Aorta (tissue), 5 donors: ENCODE measurements at places on chromosomes 7 and 10. TPM values are rescaled to one million over a fixed set of nuclear protein-coding genes. Genes with fewer than 3 reads are reported as not detected.
A peak's percentile ranks its signal among the peaks of the same experiment; 100 is the strongest.

DNA sequence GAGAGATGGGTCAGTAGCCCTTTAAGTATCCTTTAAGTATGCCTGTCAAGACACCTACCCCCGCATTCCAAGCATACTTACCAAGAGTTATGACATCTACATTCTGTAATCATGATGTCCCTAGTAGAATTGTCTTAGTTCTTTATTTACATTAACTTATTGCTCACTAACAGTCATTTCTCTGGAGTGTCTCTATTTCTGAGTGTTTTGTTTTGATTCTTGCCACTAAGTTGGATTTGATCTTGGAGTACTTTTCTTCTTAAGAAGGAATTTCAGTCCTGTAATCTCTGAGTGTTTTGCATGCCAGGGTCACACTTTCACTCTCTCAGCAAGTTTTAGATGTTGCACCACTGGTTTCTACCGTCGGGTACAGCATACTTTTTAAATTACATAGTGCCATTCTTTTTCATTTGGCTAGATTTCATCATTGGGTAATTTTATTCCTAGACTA lies 1053.9 kb downstream of the KCNMA1 start:
- no peak overlapping the region for H3K27ac ChIP-seq
- no peaks in the 10 kb centered on the region for H3K4me1 ChIP-seq
- no peak for DNase-seq
- no peaks in the 10 kb centered on the region for H3K36me3 ChIP-seq

DNA sequence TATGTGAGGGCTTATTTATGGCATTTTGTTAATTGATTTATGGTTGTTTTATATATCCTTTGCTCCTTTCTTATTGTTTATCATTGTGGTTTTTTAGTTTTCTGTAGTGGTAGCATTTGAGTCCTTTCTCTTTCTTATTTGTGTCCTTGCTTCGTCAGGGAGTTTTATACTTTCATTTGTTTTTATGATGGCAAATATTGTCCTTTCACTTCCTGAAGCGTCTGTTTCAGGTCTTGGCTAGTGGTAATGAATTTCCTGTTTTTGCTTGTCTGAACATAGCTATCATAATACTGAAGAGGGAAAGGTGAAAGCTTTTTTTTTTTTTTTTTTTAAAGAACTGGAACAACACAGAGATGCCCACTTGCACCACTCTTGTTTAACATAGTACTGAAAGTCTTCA lies 228.2 kb downstream of the ATRNL1 start:
- no peak for DNase-seq
- H3K27me3 ChIP-seq = no peaks in the 10 kb centered on the region
- H3K36me3 ChIP-seq = no peaks in the 10 kb centered on the region
- no peak overlapping the region for H3K27ac ChIP-seq
- no peak overlapping the region for H3K4me3 ChIP-seq

DNA sequence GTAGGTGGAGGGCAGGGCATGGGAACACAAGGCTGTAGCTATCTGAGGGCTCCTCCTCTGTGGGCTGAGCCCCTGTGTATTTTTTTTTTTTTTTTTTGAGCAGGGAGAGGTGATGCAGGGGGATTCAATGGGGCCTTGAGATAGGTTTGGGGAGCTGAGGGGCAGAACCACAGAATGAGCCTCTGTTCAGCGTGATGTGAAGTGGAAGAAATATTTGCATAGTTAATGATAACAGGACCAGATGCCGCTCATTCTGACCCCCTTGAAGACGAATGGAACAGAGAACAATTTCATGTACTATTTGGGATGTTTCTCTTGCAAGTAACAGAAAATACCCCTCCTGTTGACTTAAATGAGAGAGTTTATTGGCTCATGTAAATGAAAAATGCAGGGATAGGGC lies 69.7 kb upstream of the EMX2 start:
- H3K27ac ChIP-seq = no peak overlapping the region
- no peak overlapping the region for H3K4me3 ChIP-seq
- peaks cover 3% of the 10 kb centered on the region for H3K4me1 ChIP-seq
- DNase-seq = peak; percentile 6
- H3K36me3 ChIP-seq = no peaks in the 10 kb centered on the region
- H3K27me3 ChIP-seq = no peaks in the 10 kb centered on the region

DNA sequence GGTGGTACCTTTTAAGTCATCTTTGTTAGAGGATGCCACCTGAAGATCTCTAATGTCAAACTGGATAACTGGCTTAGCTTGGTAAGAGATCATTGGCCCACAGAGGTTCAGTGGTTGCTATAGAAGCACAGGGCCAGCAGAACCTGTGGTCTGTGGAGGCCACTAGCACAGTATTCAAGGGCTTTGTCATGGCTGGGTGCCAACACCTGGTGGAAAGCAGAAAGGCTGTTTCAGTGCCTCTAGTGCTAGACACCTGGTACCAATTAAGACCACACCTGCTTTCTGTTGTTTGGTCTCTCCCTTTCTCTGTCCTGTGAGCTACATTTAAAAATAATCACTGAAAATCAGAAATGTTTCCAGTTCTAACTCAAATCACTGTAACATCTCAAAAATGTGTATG lies 10.0 kb upstream of the PCGF5 start:
- no peaks in the 10 kb centered on the region for H3K27me3 ChIP-seq
- no peak overlapping the region for H3K4me3 ChIP-seq
- H3K4me1 ChIP-seq = peaks cover 4% of the 10 kb centered on the region
- H3K27ac ChIP-seq = no peak overlapping the region
- no peaks in the 10 kb centered on the region for H3K36me3 ChIP-seq
- DNase-seq = no peak

DNA sequence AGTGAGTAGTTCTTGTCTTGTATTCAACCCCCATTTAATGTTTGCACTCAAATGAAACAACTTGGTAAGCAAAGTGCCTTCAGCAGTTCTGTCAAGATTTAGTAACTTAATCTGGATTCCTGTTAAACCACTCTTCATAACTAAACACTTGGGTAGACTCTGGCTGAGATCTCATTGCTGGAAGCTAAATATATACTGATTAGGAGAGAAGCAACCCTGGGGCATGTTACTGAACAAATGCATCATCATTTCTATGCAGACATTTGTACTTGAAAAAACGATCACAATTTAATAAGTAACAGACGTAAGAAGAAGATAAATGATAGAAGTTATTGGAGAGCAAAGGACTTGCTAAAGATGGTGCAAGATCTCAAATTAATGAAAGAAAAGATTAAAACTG lies 308.4 kb upstream of the POM121L12 start:
- no peaks in the 10 kb centered on the region for H3K36me3 ChIP-seq
- H3K27ac ChIP-seq = no peak overlapping the region
- no peaks in the 10 kb centered on the region for H3K27me3 ChIP-seq
- DNase-seq = no peak
- no peaks in the 10 kb centered on the region for H3K4me1 ChIP-seq

TRPV5 gene
- total RNA-seq = not detected

MYL10 gene
- total RNA-seq = not detected

OR6B1 gene
- total RNA-seq = not detected
